Putamen (tissue), 1 donor: ENCODE measurements at places on chromosomes 11 and 22.

GRCh38 chr11:76665921-76666351 is 4.6 kb downstream of the LRRC32 start:
- DNase-seq = no peak

GRCh38 chr11:67495234-67496005 is 9.7 kb downstream of the PITPNM1 start:
- no peak for DNase-seq

- no peak for DNase-seq
Measured at GRCh38 chr11:37505406-37505805, 907.4 kb upstream of the RAG2 start.

- DNase-seq = no peak
Measured at GRCh38 chr11:120211522-120212258, 858 bp downstream of the OAF start.
